NCI-H1105 treated with DMSO at 0.1 percent for 48 hours (cell line): ENCODE measurements at places on chromosomes 2 and 18.

DNA sequence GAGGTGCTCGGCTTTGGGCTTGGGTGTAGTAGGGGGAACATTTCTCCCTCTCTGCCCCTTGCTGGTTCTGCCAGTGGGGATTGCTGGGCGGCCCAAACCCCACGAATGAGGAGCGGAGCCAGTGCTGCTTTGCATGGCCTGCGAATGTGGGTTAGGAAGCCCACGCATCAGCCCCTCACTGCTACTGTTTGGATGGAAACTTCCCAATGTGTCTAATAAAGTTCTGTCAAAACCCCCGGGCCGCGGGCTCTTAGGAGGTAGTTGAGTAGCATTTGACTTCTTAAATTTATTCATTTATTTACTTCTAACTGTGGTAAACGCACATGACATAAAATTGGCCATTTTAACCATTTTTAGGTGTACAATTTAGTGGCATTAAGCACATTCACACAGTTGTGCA is 161.3 kb upstream of the FHL2 start:
- no peak for DNase-seq

DNA sequence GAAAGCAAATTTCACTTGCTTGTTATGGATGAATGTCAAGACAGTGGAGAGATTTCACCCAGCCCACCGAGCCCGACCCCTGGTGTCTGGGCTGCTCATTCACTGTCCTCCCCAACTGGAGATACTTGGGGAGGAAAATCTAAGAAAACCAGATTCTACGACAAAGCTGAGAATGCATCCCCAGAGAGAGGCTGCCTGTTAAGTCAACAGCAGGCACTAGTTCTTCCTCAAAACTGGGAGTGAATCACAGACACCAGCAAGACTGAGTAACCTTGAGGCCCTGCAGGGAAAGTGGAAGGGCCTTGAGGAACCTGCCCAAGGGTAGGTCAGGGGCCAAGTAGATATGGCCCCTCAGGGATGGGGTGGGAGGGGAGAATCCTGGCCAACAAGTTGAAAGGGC is 34.2 kb upstream of the MLPH start:
- no peak for DNase-seq

DNA sequence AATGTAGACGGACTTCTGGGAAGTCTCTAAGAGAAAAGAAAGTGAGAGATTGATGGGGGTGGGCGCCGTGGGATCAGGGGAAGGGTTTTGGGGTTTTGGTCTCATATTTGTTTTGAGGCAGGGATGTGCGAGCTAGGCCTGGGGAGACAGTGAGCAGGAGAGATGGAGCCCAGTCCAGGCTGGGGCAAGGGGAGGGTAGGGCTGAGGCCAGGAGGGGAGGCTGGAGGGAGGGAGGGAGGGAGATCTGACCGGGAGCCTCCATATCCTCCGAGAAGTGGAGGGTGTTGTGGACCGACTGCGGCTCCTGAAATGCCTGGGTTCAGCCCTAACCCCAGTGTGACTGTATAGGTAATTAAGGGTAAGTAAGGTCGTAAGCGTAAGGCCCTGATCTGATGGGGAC is 72.8 kb upstream of the ODC1 start:
- no peak for DNase-seq

DNA sequence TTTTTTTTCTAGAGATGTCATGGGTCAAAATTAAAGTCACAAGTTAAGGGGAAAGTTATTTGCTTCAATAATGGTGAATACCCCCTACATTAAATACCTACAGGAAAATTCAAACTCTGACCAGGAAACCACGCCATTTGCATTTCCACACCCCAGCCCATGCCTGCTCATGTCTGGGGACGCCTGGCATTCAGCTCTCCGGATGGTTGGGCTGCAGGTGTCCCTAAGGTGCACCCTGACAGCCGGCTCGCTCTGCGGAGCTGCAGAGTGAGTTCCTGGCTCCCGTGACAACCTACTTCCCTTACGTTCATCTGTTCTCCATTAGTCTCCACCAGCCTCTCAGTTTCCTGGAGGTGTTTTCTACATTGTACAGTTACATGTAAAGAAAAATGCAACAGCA is 122.7 kb upstream of the RIOK3 start:
- no peak for DNase-seq

- no peak for DNase-seq
These were observed 100.1 kb downstream of the TSN start for GRCh38 chr2:121855510-121855909.

- no peak for DNase-seq
These were observed 21.8 kb downstream of the METTL4 start for GRCh38 chr18:2549462-2549861.

- peak; percentile 48 for DNase-seq
These were observed 42.2 kb upstream of the ZSWIM2 start for GRCh38 chr2:186891185-186891621.

GRCh38 chr2:19809206-19809605 is 92.6 kb downstream of the TTC32 start:
- DNase-seq: no peak

DNA sequence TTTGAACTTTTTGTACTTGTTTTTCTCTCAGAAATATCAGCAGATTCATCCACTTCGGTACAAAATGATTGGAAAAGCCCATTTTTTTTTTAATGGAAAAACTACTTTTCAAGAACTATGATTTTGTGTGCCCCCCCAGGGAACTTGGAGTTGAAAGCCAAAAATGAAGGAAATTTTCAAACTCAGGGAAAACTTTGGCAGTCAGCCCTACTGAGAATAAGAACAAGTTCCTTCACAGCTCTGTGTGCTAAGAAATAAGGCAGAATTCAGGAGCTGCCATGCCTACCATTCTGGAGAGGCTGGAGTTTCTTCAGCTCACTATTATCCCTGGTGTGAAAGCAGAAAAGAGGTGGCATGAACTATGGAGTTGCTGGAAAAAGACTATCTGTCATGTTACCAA is 226.0 kb upstream of the SLC35G4 start:
- no peak for DNase-seq

GRCh38 chr2:32474381-32474780 is 117.6 kb downstream of the BIRC6 start:
- DNase-seq: no peak

GRCh38 chr2:86360776-86361175 is 23.4 kb upstream of the REEP1 start:
- DNase-seq: no peak

GRCh38 chr2:194556629-194557028 is 1100.4 kb upstream of the SLC39A10 start:
- no peak for DNase-seq

DNA sequence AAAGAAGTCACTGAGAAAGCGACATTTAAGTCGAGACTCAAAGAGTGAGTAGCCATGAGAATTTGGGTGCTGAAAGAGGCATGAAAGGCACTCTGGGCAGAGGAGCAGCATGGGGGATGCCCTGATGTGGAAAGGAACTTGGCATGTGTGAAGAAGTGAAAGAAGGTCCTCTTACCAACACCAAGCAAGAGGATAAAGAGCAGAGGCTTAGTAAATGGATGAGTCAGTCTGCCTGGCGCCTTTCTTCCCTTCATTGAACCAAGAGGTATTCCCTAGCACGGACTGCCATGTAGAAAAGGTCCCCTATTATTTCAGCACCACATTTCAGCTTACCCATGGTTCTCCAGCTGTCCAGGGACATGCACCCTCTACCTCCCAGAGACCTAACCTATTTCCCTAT is 221.1 kb upstream of the NRP2 start:
- no peak for DNase-seq

DNA sequence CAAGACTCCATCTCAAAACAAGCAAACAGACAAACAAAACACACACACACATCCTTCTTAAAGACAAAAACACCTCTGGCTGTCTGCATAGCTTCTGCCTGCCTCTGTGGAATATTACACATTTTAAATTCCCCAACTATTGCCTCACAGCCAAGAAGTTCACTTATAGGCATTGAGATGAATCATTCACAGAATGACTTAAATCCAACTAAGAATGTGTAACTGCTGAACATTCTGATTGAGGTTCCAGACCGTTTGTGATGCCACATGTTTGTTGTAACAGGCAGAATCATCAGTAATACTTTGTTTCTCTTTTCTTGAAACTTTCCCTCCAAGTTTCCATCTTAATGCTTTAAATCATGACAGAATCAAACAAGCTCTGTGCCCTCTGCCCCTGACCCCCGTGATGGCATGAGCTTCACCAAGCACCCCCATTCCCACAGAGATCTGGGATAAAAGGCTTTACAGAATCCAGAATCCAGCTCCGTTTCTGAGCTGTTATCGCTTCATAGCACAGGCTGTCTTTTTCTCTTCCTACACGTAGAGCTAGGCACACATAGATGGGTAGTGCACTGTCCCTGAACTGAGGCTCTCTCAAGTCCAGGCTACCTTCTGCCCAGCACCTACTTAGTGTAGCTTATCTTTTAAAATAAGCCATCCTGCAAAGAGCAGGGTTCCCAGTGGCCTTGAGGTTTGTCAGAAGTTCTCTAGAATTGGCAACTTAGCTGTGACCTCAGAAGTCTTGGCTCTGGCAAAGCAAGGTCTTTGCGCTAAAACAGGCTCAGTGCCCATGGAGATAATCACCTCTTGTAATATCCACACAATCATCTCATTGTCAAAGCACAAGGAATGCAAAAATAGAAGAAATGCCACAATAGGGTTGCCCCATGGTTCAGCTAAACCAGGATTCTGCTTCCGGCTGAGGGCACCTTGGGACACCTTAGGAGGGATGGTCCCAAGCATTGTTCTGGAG is 32.9 kb downstream of the EPAS1 start:
- no peak for DNase-seq

DNA sequence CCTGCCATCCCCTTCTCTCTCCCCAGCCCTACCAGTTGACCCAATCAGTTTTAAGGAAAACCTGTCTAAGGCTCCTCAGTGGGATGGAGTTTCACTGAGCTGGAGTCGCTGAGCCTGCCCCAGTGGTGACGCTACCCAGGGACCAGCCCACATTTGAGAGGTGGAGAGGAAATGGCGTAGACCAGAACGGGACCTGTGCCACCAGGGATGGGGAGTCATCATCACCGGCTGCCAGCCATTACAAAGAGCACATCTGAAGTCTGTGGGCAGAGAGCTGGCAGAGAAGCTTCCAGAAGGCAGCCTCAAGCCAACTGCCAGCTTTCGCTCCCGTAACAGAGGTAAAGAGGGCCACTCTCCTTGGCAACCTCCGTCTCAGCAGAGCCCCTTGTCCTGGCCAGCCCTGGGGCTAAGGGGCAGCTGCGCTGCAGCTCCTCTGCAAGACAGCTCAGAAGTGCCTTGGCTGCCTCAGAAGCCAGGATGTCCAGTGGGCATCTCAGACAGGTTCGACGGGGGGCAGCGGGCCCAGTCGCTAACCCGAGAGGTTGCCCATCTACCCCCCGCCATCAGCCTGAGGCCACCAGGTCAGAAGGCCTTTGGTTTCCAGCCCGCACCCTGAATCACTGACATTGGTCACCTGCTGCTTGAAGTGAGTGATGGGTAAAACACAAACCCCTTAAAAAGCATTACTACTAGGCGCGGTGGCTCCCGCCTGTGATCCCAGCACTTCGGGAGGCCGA is 15.4 kb downstream of the SDC1 start:
- no peak for DNase-seq

DNA sequence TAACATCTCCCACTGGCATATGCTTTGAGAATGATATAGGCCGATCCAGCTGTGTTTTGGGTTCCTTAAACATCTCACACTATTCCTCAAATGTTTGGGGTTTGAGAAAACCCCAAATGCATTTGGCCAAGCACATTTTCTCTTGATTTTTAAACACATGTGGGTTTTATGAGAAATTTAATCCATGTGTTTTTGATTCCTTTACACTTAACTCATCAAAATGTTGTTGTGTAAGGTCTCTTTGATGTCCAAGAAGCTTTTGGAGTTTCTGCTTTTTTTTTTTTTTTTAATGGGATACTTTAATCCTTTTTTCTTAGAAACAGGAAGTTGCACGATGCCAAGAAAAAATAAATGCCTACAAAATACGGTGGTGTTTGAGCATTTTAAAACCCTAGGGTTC is 339.8 kb upstream of the TCF4 start:
- DNase-seq: no peak

- no peak for DNase-seq
These were observed 259.8 kb upstream of the APCDD1 start for GRCh38 chr18:10194592-10194991.

GRCh38 chr2:127429844-127430425 is 11.7 kb downstream of the PROC start:
- no peak for DNase-seq

GRCh38 chr2:68362749-68363148 is 2.3 kb upstream of the PLEK start:
- no peak for DNase-seq

DNA sequence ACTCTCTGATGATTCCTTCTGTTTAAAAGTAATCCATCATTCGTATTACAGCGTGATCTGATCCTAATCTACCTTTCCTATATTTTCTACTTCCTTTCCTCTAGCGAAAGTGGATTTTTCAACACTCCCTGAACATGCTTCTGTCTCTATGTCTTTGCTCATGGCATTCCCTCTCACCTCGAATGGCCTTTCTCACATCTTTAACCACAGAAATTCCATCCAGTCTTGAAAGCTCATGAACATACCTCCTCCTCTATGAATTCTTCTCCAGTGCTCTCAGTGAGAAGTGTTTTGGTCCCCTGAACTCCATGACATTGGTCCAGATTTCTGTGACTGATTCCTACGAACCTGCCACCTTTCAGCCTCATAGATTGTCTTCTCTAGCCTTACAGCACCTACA is 323.2 kb downstream of the RAD51AP2 start:
- no peak for DNase-seq

DNA sequence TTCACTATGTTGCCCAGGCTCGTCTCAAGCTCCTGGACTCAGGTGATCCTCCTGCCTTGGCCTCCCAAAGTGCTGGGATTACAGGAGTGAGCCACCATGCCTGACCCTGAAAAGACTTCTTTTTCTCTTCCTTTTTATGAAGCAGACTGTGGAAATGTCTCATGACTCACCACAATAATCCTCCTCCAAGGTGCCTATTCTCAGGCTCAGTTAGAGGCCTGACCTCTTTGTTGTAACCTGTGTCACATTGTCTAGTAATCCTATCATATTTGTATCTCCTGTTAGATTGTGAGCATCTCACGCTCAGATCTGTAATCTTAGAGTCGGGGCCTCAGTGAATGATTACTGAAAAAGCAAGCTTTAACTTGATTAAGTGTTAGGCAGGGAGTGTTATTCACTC is 18.3 kb upstream of the TAF4B start:
- no peak for DNase-seq

DNA sequence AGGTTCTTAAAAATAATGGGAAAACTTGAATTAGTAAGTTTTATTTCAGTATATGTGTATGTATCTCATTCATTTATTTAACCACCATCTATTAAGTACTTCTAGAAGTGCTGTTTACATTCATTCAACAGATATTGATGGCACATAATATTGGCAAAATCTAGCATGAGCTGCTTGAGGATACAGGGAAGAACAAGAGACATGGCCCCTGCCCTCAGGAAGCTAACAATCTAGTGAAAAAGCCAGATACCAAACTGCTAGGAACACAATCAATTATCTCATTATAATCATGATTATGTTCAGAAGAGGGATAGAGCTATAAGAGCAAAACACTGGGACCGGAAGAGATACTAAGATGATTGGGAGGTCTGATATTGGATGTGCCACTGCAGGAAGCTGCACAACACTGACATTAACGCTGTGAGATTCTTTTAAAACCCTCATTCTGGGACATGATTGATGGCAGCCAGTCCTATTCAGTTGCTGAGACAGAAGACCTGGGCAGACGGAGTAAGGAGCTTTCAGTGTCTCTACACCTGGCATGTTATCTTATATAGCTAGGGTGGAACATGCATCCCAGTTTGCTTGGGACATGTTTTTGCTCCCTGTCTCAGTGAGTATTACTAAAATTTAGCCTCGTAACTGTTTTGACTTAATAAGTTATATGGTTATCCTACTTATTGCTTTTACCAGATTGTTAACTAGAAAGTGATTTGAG is 314.1 kb downstream of the STK39 start:
- DNase-seq: no peak
